T-helper 17 cell (primary cell): ENCODE measurements at places on chromosomes 16 and 17.

DNA sequence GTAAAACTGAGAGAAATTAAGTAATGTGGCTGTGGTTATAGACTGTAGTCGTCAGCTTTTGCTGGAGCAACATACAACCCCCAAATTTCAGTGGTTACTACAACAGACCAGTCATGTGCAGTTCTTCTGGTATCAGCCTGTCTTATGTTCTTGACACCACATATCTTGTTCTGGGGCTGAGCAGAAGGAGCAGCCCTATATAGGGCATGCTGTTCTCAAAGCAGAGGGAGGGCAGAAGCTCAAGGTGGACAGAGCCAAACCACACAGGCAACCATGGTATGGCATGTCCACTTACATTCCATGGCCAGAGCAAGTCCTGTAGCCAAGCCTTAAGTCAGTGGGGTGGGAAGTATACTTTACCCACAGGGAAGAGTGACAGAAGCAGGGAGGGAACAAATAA is 7.7 kb downstream of the PRKAR1A start:
- DNase-seq, result no peak

- DNase-seq, result no peak
Measured at GRCh38 chr17:34218748-34219147, 36.3 kb upstream of the CCL2 start.

DNA sequence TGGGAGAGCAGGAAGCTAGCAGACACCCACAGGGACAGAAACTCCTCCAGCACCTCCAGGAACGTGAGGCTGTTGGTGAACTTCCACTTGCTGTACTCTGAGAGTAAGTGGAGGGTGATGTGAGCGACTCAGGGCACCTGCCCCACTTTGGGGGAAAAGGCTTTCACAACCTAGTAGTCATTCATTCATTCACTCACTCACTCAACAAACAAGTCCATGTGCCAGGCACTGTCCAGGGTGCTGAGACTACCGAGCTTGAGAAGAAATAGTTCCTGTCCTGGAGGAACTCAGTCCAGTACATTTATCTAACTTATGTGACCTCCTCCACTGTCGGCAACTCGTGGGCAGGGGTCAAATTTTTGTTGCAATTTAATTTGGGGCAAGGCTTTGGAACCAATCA is 26.6 kb downstream of the LGALS9 start:
- no peak for DNase-seq

- DNase-seq, result no peak
Measured at GRCh38 chr16:68356919-68357286, 46.1 kb downstream of the PRMT7 start.

DNA sequence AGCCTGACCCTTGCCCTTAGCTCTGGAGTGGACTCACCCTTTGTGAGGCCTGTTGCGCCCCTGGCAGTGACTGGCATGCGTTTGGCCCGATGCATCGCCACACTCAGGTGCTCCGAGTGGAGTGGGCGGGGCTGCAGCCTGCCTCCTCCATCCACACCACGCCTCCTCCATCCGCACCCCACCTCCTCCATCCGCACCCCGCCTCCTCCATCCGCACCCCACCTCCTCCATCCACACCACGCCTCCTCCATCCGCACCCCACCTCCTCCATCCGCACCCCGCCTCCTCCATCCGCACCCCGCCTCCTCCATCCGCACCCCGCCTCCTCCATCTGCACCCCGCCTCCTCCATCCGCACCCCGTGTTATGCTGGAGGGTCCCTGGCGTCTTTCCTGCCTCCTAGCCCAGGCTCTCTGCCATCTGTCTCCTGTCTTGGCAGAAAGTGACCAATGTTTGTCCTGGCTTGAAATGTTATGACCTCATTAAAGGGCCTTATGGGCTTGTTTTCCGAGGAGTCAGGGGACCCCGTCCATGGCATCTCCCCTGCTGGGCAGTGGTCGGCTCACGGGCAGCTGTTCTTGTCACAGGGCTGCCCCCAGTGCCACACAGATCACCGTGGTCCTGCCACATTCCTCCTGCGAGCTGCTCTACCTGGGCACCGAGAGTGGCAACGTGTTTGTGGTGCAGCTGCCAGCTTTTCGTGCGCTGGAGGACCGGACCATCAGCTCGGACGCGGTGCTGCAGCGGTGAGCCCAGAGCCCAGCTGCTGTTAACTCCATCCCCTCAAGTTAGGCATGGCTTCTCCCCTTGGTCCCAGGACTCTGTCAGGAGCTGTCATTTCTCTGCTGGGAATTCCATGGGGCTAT is 28.7 kb upstream of the MYO15B start:
- DNase-seq, result no peak

DNA sequence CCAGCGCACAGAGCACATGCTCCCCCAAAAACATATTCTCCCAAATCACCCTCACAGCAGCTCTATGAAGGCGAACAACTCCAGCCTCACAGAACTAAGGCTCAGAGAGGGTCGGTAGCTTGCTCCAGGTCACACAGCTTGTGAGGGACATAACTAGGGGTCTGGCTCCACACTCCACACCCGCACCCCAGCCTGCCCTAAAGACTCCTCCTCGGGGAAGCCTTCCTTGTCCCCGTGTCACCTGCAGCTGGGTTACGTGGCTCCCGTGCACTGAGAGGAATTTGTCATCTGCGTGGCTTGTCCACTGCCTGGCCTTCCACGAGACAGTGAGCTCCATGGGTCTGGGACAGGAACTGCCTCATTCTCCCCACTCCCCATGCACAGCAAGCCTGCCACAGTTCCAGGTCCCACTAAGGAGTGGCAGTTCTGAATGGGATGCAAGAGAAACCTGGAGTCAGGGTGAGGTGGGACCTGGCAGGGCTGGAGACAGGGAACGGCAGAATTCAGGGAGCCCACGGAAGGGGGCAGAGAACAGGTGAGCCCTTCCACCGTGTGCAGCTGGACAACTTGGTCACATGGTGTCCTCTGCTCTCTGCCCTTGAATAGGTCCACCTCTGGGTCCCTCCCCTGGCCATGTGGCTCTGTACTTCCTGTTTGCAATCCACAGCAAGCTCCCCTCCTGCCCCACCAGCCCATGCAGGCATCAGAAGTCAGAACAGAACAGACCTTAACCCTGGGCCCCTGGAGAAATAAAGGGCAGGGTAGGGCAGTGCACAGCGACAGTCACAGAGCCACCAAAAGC is 27.4 kb downstream of the TNFRSF13B start:
- no peak for DNase-seq

- DNase-seq, result no peak
Measured at GRCh38 chr17:65637786-65638185, 76.3 kb upstream of the AXIN2 start.
